ENCODE measurements at places on chromosomes 12 and 14.

GRCh38 chr12:25583545-25583944 is 30.5 kb upstream of the LMNTD1 start:
- DNase-seq, result peak; percentile 49
- H3K4me3 ChIP-seq, result no peak overlapping the region
- no peak overlapping the region for H3K27ac ChIP-seq
- H3K4me1 ChIP-seq, result no peaks in the 10 kb centered on the region

DNA sequence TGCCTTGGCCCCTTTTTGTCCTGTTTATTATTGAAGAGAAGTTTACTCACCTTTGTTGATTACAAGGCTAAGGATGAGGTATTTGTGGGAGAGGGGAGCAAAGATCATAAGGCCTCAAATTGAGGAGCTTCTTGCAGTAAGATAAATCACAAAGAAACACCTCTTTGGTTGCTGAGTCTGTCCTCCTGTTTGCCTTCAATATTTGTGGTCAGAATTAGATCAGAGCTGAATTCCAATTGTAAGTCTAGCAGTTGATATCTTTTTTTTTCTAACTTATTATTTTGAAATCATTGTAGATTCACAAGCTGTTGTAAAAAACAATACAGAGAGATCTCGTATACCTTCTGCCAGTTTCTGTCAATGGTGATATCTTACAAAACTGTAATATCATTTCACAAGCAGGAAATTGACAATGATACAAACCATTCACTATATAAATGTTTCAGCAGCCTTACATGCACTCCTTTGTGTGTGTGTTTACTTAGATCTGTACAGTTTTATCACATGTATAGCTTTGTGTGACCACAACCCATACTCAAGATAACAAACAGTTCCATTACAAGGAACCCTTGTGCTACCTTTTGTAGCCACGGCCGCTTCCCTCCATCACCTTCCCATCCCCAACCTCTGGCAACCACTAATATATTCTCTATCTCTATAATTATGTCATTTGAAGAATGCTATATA is 97.4 kb downstream of the KICS2 start:
- H3K27ac ChIP-seq, result no peak overlapping the region
- no peaks in the 10 kb centered on the region for H3K4me1 ChIP-seq
- no peaks in the 10 kb centered on the region for H3K27me3 ChIP-seq
- no peak overlapping the region for H3K4me3 ChIP-seq

- H3K36me3 ChIP-seq, result no peaks in the 10 kb centered on the region
- no peaks in the 10 kb centered on the region for H3K4me1 ChIP-seq
- H3K27me3 ChIP-seq, result no peaks in the 10 kb centered on the region
- no peak overlapping the region for H3K4me3 ChIP-seq
- no peak for DNase-seq
Measured at GRCh38 chr12:92612611-92613010, 90.2 kb upstream of the PLEKHG7 start.

DNA sequence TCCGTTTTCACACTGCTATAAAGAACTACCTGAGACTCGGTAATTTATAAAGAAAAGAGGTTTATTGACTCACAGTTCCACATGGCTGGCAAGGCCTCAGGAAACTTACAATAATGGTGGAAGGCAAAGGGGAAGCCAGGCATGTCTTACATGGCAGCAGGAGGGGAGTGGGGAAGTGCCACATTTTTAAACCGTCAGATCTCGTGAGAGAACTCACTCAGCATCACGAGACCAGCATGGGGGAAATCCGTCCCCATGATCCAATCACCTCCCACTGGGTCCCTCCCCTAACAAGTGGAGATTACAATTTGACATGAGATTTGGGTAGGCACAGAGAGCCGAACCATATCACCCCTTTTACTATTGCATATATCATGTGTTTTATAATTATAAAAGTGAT is 2.0 kb upstream of the PIGH start:
- H3K36me3 ChIP-seq, result no peaks in the 10 kb centered on the region
- H3K4me1 ChIP-seq, result no peaks in the 10 kb centered on the region
- H3K27ac ChIP-seq, result no peak overlapping the region
- no peak overlapping the region for H3K4me3 ChIP-seq
- H3K27me3 ChIP-seq, result no peaks in the 10 kb centered on the region

DNA sequence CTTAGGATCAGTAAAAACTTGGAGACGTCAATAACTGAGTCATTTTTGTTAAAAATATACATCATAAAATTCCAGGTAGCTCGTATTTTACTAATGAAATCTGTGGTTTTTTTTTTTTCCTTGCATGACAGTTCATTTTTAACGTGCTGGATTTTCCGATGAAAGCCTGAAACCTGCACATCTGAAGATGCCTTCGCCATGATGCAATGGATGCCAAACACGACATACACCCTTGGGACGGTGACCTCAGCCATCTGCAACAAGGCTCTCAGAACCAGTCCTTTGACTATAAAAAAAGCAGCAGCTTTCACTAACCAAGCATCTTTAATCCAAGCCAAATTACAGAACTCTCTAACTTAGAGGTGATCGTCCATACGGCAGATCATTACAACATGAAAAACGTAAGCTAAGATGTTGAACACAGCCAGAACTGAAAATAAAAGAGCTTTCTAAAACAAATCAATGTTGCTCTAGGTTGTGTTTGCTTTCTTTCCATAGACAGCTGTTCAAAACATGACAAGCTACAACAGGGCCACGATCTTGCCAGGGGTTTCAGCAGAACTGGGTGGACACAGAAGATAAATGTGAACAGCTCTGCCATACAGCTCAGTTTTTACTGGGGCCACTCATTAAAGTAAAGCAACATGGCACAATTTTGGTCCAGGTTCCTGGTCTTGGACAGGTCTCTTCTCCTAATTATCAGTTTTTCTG is 7.8 kb downstream of the NIN start:
- H3K27me3 ChIP-seq, result no peaks in the 10 kb centered on the region
- H3K4me1 ChIP-seq, result peaks cover 7% of the 10 kb centered on the region
- H3K4me3 ChIP-seq, result no peak overlapping the region
- DNase-seq, result peak; percentile 28
- no peaks in the 10 kb centered on the region for H3K36me3 ChIP-seq

- H3K27ac ChIP-seq, result no peak overlapping the region
- no peak for DNase-seq
- no peaks in the 10 kb centered on the region for H3K27me3 ChIP-seq
- no peak overlapping the region for H3K4me3 ChIP-seq
- 0 out of 2 replicates have a peak, but pooled peaks cover 2% of the 10 kb centered on the region for H3K36me3 ChIP-seq
Measured at GRCh38 chr12:66456612-66457011, 154.3 kb downstream of the HELB start.

DNA sequence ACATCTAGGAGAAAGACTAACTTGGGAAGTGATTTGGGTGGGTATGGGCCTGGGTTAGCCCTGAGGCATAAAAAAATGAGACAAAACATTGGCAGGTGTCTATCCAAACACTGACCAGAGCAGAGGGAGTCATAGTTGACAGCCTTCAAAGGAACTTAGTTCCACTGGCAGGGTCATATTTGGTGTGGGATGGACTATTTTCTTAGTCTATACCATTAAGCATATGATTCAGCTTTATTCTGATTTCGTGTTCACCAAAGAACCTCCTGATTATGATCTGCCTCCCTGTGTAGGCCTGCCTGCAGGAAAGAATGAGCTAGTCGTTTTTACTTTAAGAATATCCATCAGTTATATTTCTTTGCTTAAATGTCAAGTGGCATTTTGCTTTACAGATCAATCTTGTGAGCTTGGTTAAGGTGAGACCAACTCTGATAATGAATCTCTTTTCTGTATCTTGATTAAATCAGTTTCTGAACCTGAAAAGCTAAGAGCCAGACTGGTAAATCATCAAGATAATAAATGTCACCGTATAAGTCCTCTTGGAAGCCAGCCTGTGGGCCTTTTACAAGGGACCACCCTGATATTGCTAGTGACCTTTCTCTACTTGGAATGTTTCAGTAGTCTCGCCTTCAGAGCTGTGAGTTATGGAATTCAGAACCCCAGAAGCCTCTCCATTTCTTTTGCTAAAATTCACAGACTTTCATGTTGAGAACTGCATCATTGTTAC is 182.9 kb downstream of the MON2 start:
- no peak overlapping the region for H3K4me3 ChIP-seq
- H3K36me3 ChIP-seq, result no peaks in the 10 kb centered on the region
- no peak for DNase-seq
- no peak overlapping the region for H3K27ac ChIP-seq
- no peaks in the 10 kb centered on the region for H3K27me3 ChIP-seq

DNA sequence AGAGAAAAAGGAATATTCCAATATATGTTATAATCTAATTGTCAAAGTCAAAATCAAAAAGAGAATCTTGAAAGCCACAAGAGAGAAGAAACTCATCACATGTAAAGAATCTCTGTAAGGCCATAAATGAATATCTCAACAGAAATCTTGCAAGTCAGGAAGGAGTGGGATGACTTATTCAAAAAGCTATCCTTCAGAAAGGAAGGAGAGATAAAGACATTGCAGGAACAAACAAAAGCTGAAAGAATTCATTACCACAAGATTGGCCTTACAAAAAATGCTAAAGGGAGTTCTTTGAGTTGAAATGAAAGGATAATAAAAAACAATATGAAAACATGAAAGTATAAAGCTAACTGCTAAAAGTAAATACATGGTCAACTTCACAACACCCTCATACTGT is 286.8 kb downstream of the LRIG3 start:
- no peaks in the 10 kb centered on the region for H3K27me3 ChIP-seq
- DNase-seq, result no peak
- no peaks in the 10 kb centered on the region for H3K4me1 ChIP-seq
- H3K4me3 ChIP-seq, result no peak overlapping the region

GRCh38 chr14:105529569-105530284 is 3.3 kb downstream of the TMEM121 start:
- peaks cover 5% of the 10 kb centered on the region for H3K4me1 ChIP-seq
- no peak overlapping the region for H3K4me3 ChIP-seq
- no peak overlapping the region for H3K27ac ChIP-seq
- no peaks in the 10 kb centered on the region for H3K36me3 ChIP-seq
- peaks cover 27% of the 10 kb centered on the region for H3K27me3 ChIP-seq

- H3K27ac ChIP-seq, result no peak overlapping the region
- H3K4me3 ChIP-seq, result no peak overlapping the region
- H3K4me1 ChIP-seq, result no peaks in the 10 kb centered on the region
- H3K27me3 ChIP-seq, result no peaks in the 10 kb centered on the region
Measured at GRCh38 chr12:74848006-74848405, 310.4 kb downstream of the ATXN7L3B start.

DNA sequence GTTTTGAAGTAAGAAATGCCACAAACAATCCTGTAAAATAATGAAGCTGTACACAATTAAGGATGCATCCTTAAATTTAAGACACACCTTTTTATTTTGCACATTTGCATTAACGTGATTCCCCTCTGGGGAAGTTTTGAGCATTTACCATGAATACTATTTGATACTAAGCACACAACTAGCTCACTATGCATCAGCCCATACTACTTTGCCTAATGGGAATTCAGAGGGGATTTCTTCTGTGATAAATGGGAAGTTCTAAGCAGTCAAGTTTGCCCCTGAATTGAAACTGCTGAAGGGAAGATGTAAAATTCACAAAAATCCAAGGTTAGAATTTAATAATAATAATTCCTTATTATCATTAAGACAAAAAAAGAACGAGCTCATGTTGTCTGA is 27.4 kb downstream of the SINHCAF start:
- H3K27me3 ChIP-seq, result no peaks in the 10 kb centered on the region
- no peaks in the 10 kb centered on the region for H3K4me1 ChIP-seq
- H3K4me3 ChIP-seq, result no peak overlapping the region
- no peak for DNase-seq

GRCh38 chr12:4353785-4354208 is 25.7 kb downstream of the FGF23 start:
- H3K36me3 ChIP-seq, result peaks cover 35% of the 10 kb centered on the region
- H3K27me3 ChIP-seq, result no peaks in the 10 kb centered on the region
- no peaks in the 10 kb centered on the region for H3K4me1 ChIP-seq
- peak; percentile 9 for DNase-seq
- H3K4me3 ChIP-seq, result no peak overlapping the region

- no peaks in the 10 kb centered on the region for H3K4me1 ChIP-seq
- H3K27ac ChIP-seq, result no peak overlapping the region
- no peak overlapping the region for H3K4me3 ChIP-seq
- no peak for DNase-seq
- no peaks in the 10 kb centered on the region for H3K27me3 ChIP-seq
Measured at GRCh38 chr14:69838881-69839416, 40.3 kb upstream of the SMOC1 start.

GRCh38 chr12:114218136-114218535 is 187.8 kb downstream of the TBX5 start:
- H3K4me3 ChIP-seq, result no peak overlapping the region
- H3K4me1 ChIP-seq, result no peaks in the 10 kb centered on the region
- no peaks in the 10 kb centered on the region for H3K27me3 ChIP-seq
- H3K27ac ChIP-seq, result no peak overlapping the region
- H3K36me3 ChIP-seq, result no peaks in the 10 kb centered on the region
- no peak for DNase-seq

GRCh38 chr14:32545506-32546210 is 216.6 kb downstream of the AKAP6 start:
- DNase-seq, result no peak
- peaks cover 4% of the 10 kb centered on the region for H3K4me1 ChIP-seq
- H3K4me3 ChIP-seq, result no peak overlapping the region
- no peaks in the 10 kb centered on the region for H3K27me3 ChIP-seq
- H3K36me3 ChIP-seq, result peaks cover 5% of the 10 kb centered on the region
- H3K27ac ChIP-seq, result no peak overlapping the region

DNA sequence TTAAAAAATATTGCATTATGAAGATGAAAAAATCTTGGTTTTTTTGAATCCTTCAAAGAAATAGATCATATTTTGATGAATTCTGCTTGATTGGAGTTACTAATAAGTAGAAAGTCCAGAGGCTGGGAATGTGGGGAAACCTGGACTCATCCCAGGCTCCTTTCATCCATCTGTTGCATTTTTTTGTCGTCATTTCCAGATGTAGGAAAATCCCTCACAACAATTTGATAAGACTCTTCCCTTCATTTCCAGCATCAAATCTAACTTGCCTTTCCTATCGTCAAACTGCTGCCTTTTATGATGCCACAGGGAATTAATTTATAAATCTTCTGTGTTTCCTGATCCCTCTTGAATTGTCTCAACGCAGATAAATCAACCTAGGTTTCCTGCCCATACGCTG is 211.6 kb downstream of the FBXL14 start:
- no peaks in the 10 kb centered on the region for H3K27me3 ChIP-seq
- no peak overlapping the region for H3K4me3 ChIP-seq
- H3K36me3 ChIP-seq, result peaks cover 5% of the 10 kb centered on the region
- H3K4me1 ChIP-seq, result no peaks in the 10 kb centered on the region
- no peak overlapping the region for H3K27ac ChIP-seq

Measured in SJCRH30 (cell line).